ENCODE measurements at places on chromosomes 12 and 14.

GRCh38 chr12:94074980-94075629, 73.3 kb upstream of the PLXNC1 start:
- peak; percentile 89 for DNase-seq

GRCh38 chr12:642633-643474, 20.4 kb downstream of the NINJ2 start:
- DNase-seq: peak; percentile 34

DNA sequence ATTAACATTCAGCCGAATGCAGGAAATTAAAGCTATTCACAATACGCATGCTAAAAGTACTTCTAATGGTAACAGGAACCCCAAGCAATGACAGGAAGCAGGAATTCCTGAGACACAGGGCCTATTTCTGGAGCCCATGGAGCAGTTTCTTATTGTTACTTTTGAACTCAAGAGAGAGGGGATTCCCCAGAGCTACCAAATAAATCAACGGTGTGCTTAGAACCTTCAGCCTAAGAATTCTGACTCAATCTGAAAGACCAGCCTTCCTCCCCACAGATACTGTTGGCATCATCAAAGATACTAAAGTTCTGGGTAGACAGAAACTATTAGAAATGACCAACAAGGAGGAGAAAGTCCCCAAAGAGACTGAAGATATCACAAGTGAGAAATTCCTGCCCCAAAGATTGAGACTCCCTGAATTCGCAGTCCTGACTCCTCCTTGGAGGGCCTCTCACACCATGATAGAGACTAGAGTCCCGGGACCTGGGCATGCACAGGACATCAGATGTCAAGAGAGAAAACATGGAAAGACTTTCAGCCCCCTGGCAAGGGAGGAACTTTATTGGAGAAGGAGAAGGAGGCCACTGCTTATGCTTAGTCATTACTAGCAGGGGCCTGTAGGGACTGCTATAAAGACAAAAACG, 32.7 kb downstream of the RTRAF start:
- DNase-seq: peak; percentile 44

DNA sequence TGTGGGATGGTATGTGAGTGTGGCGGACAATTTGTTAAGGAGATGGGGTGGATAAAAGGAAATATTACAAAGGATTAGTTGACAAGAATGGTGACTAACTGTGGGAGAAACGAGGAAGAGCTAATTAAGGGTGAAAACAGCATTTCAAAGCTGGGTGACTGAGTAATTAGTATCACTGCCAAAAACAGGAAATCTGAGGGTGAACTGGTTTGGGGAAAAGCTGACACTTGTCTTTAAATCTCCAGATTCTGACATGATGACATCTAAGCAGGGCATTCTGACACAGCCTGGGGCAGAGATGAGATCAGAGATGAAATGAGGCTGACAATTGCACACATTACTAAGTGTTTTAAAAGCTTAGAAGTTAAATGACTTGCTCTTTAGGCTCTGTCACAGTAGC, 42.4 kb upstream of the CCDC175 start:
- DNase-seq: no peak

GRCh38 chr12:15526033-15526432, 203.7 kb downstream of the PTPRO start:
- DNase-seq: no peak

DNA sequence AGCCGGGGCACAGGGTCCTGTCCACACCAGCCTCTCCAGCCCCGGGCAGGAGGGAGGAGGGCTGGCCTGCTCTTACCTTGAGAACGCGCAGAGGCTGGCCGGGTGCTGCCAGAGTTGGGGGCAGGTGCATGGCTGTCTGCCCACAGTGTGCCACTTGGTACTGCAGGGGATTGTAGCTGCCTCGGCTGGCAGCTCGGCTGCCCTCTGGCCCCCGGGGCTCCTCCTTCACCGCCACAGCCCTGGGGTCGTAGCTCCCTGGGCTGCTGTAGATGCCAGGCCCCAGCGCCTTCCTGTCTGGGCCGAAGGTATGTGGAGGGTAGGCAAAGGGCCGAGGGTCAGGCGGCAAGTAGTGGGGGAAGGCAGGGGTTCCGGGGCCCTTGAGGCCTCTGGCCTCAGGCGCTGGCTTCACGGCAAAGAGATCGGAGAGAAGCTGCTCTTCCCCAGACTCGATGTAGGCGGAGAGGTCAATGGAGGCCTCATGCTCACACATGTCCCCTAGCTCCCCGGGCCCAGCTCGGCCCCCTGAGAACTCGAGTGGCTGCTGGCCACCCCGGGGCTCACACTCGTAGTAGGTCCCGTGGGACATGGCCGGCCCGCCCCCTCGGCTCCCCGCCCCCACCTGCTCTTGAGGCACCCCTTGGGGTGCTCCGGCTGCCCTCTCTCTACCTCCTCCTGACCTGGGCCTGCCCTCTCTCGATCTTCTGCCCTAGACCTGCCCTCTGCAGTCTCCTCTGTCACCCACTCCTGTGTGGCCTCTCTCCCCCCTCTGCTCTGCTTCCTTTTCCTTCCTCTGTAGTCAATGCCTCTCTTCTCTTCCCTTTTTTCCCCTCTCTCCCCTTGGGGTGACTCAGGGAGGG, at the start of gene CEBPE:
TSS of gene CEBPE (minus strand) at position 750 of the 857 bp plus-strand sequence. CDS start at position 586, 164 bp downstream.
- no peak for DNase-seq

GRCh38 chr12:71007020-71007419, 86.5 kb upstream of the PTPRR start:
- no peak for DNase-seq

GRCh38 chr12:132774159-132774558, 12.5 kb upstream of the ANKLE2 start:
- DNase-seq: no peak

DNA sequence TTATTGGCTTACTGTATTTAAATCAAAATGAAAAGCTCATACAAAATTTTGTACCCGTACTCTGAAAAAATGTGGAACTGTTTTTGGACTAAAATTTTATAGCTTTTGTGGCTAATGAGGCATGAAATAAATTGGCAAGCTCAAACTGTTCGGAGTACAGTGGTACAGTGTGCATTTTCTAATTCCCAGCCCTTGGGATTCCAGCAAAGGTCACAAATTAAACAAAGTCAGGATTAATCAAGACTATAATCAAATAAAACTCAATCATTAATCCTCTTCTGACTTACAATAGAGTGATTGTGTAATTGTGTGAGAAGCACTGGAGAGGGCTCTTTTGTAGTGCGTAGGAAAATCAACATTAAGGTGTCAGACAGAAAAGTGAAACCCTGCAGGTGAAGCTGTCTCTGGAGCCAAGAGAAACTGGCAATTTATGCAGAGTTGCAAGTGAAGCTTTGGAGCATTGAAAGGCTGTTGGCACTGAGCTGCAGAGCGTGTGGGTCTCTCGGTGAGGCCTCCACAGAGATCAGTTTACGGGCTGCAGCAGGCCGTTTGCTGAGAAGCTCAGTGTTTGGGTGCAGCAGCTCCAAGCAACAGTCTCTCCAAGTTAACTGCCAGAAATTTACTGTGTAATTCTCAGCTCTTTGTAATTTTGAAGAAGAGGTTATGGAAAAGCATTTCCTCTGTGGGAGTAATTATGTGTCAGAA, 275.9 kb downstream of the FBXL14 start:
- peak; percentile 31 for DNase-seq

DNA sequence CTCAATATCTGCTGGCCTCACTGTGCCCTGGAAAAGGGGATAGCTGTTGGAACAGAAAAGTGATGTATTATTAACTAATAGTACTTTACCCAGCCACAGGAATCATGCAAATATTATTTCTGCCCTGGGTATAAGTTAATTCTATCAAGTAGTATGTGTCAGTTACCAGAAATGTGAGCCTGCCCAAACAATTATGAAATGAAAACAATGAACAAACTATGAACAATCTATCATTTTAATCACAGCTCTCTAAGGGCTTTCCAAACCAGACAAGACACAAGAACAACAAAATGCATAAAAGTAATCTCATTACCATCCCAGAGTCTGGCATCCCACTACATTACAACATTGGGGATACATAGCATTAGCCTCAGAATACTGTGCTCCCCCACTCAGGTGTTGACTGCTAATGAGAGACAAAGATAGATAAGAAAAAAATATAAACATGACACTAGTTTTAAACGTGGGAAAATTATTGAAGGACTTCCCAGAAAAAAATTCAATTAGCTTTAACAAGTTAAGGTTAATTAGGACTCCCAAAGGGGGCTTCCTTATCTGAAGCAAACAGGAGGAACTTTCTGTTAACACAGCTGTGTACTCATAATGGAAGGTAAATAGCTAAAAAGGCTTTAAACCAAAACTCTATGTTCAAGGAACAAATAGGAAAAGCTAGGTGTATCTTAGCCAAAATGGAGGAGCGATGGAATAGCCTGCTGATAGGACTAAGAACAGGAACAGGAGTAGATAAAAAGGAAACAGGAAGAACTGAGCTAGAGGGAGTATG, 3.3 kb downstream of the DCAF5 start:
- DNase-seq: no peak

DNA sequence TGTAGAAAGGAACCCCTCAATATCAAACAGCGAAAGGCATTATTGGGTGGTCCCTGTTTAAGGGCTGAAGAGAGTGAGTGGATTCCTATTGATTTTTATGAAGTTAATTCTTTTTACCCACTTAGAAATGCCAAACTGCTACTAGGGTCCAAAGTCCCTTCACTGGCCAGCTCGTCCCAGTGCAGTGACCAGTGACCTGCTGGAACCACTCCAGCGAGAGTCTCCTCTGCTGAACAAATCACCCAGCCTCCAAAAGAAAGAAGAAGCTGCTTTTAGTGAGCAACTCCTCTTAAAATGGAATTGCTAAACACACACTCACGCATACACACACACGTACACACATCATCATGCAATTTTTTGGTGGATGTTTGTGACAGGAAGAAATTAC, 198.2 kb upstream of the PLEKHG7 start:
- DNase-seq: no peak

DNA sequence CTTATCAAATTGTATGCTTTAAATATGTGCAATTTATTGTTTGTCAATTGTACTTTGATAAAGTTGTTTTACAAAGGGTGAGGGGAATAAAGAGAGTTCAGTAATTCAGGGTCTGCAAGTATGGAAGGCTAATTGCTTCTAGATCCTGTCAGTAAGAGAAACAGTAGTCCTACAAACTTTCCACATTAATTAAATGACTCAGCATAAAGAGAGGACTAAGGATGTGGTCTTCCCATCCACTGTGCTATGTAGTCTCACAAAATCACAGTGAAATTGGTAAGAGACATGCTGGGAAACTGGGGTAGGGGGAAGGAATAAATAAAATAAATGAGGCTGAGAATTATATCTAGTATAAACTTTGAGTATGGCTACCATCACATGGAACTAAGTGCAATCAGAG, 130.2 kb upstream of the PKP2 start:
- DNase-seq: no peak

DNA sequence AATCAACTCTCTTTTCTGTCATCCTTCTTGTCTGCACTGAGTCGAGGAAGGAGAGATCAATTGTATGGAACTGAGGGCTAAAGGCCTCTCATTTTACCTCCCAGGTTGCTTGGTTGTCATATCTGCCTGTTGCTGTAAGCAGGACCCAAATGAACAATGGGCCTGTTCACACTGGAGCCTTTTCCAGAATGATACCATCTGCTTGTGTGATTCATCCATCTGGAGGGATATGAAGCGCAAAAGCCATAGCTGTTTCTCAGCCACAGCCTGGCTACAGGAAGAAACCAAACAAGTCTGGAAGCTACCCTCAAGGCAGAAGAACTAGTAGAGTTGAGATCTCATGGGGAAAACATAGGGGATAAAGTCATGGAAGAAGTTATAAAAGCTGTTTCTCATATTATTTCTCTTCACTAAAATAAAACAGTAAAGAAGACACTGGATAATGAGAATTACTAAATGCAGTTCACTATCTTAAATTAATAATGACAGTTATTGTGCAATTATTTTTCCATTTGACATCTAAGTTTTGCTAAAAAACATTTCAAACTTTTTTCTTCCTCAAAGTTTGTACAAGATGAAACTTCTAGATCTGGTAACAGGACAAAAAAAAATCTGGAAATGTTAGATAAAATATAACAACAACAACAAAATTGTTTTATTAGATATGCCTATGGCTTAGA, 106.3 kb downstream of the SPTSSA start:
- peak; percentile 75 for DNase-seq

DNA sequence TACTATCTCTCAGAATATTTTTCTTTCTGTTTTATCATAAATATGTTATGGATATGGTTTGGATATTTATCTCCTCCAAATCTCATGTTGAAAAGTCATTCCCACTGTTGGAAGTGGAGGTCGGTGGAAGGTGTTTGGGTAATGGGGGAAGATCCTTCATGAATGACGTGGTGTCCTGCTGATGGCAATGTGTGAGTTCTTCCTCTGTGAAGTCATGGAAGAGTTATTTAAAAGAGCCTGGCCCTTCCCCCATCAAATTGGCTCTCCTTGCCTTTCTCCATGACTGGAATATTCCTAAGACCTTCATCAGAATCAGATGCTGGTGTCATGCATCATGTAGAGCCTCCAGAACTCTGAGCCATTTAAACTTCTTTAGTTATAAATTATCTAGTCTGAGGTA, 1291.6 kb downstream of the FSCB start:
- DNase-seq: no peak

GRCh38 chr12:8675591-8676036, 13.0 kb upstream of the MFAP5 start:
- no peak for DNase-seq
